Astrocyte of the hippocampus (primary cell): ENCODE measurements at places on chromosomes 5 and 9.

- DNase-seq, result peak; percentile 38
Measured at GRCh38 chr5:41517909-41518308, 7.5 kb upstream of the PLCXD3 start.

- no peak for DNase-seq
Measured at GRCh38 chr5:170365011-170365410, 24.2 kb downstream of the KCNMB1 start.

- DNase-seq, result no peak
Measured at GRCh38 chr5:107541400-107541799, 129.3 kb downstream of the EFNA5 start.

- peak; percentile 82 for DNase-seq
Measured at GRCh38 chr9:133489253-133490190, 10.6 kb upstream of the SLC2A6 start.

DNA sequence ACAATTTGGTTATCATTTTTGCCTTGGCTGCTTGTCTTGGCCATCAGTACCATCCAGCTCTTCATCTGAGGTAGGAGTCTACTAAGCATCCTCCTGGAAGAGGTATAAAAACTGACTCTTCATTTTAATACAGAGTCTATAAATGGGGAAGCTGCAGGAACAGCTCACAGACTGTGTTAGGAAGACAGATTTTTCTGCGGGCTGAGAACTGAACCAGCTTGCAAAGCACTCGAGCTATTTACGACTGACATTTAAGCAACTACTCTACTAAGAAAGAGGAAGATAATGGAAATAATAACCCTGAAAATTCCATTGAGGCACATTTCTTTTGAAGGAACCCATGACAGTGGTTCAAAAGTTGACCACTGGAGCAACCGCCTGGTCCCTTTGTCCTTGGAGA lies 314.5 kb upstream of the RFX3 start:
- DNase-seq, result no peak

DNA sequence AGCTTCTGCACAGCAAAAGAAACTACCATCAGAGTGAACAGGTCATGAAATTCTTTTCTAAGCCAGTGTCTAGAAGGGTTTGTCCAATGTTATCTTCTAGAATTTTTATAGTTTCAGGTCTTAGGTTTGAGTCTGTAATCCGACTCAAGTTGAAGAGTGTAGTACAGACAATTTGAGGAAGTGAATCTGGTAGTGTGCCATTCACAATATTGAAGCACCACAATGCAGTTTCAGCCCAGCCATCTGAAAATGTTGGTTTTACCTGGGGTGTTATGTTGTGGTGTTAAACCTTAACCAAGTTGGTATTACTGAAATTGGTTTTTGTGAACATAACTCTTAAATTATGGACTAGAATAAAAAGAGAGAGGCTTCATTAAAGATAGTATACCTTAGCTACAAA lies 77.2 kb downstream of the ADAMTS16 start:
- no peak for DNase-seq
